Right ventricle myocardium inferior (tissue), 1 donor: ENCODE measurements at places on chromosomes 11 and 22. TPM values are rescaled to one million over a fixed set of nuclear protein-coding genes. Genes with fewer than 3 reads are reported as not detected.

- no peak for DNase-seq
These were observed 12.9 kb downstream of the SHISA8 start for GRCh38 chr22:41902016-41902415.

DNA sequence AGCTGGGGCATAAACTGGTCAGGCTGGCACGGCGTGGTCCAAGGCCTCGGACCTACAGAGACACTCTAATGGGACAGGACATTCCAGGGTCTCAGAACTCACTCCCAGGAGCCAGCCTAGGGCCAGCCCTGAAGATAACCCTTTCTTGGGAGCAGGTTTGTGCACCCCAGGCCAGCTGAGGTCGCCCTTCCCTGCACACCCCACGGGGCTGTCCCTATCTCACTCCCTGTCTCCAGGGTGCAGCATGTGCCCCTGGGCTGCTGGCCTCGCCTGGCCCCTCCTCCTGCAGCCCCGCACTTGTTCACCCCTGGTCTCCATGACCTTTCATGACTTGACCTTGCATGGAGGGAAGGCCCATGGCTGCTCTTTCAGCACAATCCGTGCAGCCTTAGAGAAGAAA, 1321.8 kb downstream of the BRD1 start:
- peak; percentile 11 for DNase-seq

- peak; percentile 96 for DNase-seq
These were observed 55.3 kb upstream of the GCAT start for GRCh38 chr22:37752189-37753087.

- DNase-seq, result peak; percentile 17
These were observed 4.0 kb downstream of the PAX6 start for GRCh38 chr11:31806928-31807798.

GRCh38 chr22:38505541-38506117, 482 bp downstream of the DDX17 start:
- DNase-seq, result peak; percentile 88

- no peak for DNase-seq
These were observed 2.6 kb upstream of the KMT5B start for GRCh38 chr11:68215524-68216170.

GRCh38 chr22:30104501-30105156, 24.4 kb downstream of the HORMAD2 start:
- DNase-seq, result no peak

DNA sequence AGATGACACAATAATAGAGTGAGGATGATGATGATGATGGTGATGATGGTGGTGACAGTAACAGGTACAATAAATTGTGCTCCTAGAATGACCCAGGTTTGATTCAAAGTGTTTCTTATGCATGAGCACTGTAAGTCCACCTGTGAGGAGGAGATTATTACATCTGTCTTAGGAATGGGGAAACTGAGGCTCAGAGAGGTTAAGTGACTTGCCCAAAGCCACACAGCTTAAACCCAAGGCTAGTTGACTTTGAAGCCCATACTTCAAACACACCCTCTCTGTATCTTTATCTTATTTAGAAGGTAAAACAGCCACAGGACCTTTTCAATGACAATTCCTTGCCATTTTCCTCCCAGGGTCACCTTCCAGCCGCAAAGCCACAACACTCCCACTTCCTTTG, 88.9 kb downstream of the MIAT start:
- no peak for DNase-seq

DNA sequence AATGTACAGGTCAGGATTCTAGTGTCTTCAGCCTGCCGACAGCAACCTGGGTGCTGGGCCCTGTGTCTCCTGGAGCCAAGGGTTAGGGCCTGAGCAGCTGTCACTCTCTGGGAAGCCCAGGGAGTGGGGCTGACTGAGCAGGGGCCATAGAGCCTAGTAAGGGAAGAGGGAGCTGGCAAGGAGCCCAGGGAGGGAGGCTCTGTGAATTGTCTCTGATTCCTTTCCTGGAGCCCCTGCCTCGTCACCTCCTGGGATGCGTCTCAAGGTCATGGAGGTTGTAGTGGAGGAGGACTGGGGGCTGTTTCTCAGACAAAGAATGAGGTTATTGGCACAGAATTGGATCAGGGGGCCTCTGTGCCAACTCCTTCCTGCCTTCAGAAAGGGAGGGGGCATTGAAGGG, 11.8 kb downstream of the SOX10 start:
- no peak for DNase-seq

- DNase-seq, result no peak
These were observed 5.0 kb downstream of the TUB start for GRCh38 chr11:8086001-8086479.

- DNase-seq, result no peak
These were observed 37.3 kb upstream of the SLC22A12 start for GRCh38 chr11:64553554-64554201.

DNA sequence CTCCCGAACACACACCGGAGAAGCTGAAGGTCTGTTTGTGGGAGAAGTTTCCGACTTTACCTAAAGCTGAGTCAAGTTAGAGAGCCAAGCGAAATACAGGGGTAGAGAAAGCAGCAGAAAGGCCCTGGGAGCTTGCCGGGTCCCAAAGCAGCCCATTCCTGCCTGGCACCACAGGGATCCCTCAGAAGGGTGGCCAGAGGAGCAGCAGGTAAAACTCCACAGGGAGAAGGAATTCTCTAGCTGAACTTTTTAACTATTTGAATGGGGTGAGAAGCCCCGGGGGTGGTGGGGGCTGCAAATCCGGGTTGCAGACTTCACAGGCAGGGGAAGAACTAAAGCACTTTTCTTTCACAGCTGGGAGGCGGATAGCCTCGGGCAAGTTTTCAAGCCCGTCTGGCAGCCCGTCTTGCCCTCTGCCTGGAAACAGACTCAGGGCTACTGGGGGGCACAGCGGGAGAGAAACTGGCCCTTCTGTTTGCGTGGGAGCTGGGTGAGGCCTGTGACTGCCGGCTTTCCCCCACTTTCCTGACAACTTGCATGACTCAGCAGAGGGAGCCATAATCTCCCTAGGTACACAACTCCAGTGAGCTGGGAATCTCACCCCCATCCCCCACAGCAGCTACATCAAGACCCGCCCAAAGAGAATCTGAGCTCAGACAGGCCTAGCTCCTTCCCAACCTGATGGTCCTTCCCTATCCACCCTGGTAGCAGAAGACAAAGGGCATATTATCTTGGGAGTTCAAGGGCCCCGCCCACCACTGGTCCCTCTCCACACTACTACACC, 311.0 kb downstream of the SBF2 start:
- DNase-seq, result no peak

DNA sequence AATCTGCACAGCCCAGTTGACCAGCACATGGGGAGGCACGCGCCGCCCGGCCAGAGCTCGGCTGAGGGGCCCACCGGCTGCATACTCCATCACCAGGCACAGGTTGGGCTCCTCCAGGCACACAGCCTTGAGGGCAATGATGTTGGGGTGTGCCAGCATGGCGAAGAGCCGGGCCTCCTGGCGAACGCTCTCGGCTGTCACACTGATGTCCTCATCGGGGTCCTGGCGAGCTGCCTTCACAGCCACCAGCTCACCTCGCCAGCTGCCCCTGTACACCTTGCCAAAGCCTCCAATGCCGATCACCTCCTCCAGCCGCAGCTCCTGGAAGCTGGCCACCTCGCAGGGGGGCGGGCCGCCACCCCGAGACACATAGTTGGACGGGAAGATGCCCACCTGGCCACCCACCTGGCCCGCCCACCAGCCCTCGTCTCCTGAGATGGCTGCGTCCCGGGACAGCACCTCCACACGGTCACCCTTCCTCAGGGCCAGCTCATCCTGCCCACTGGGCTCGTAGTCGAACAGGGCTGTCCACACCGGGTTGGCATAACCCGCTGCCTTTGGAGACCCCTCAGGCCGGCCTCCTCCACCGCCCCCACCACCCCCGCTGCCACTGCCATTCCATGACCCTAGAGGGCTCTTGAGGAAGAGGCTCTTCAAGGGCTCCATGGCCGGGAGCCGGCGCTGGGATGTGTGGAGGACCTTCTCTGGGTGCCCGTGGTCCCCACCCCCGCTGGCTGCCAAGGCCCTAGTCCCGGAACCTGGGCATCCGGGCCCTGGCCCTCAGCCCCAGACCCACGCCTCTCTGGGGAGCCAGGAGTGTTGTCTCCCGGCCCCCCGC, 711 bp downstream of the MAP3K11 start:
- DNase-seq, result no peak

DNA sequence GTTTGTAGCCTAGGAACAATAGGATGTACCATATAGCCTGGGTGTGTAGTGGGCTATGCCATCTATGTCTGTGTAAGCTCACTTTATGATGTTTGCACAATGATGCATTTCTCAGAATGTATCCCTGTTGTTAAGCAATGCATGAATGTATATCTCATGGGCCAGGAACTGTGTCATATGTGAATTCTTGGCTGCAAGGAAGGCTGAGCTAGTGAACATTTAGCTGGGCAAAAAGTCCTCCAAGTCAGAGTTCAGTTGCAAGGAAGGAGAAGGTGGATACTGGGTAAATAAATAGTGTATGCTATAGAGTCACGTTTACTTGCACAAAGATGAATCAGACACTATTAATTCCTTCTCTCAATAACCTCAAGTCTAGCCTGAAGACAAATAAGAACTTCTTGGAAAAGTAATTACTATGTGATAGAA, 136.1 kb downstream of the EHF start:
- no peak for DNase-seq

DNA sequence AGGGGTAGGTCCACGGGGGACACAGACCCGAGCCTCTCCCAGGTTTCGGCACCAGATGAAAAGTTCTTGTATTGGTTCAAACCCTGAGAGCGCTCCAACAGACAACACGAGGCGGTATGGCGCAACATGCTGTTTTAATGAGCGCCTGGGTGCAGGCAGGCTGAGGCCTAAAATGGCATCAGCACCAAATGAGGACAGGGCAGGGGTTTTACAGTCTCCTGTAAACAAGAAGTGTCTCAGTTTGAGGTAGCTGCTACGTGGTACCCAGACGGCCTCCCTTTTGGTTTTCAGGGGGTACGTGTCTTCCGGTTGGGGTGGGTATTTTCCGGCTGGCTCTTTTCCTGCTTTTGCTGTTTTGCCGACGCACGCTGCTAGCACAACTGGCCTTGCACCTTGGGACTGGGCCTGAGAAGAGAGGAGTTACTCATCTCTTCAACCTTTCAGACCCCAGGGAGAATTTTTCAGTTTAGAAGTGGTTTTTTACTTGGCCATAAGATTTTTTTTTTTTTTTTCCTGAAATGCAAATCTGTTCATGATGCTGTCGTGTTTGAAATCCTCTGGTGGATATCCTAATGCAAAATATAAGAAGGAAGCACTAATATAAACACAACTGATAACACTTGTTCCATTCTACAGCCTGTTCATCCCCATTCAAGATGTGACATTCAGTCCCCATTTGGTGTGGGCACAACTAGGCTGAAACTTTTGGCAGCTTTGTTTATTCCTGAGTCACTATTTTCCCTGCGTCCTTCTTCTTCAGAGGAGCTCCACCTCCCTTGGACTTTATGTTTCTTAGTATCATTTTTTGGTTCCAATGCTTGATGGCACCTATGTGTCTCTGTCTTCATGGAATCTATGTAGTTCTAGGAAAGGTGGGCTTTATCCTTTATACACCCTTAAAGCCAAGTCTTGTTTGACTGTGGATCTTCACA, 6.5 kb downstream of the PPFIBP2 start:
- no peak for DNase-seq

- DNase-seq, result no peak
These were observed 36.7 kb upstream of the ADSL start for GRCh38 chr22:40309631-40310030.

- DNase-seq, result no peak
These were observed 18.2 kb downstream of the MIF start for GRCh38 chr22:23912293-23912903.

- DNase-seq, result no peak
These were observed 1.8 kb upstream of the SLC15A3 start for GRCh38 chr11:60953781-60954180.

- DNase-seq, result peak; percentile 73
These were observed 74.1 kb downstream of the PHF21B start for GRCh38 chr22:44935724-44936123.

DNA sequence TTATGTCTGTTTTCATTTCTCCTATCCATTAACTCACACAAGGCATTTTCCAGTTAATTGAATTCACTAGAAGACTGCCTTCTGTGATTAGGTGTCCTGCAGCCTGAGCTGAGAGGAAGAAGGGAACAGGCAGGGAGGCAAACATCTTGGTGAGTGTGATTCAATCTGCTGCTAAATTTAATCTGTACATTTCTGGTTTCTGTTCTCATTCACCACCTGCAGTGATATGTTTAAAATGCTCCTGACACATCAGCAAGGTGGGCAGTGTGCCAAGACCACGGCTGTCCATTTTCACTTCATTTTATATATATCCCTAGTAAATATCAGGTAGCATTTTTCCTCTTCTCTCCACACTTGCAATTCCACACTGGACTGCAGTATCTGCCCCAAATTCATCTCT, 416.5 kb downstream of the TMEM135 start:
- no peak for DNase-seq

DNA sequence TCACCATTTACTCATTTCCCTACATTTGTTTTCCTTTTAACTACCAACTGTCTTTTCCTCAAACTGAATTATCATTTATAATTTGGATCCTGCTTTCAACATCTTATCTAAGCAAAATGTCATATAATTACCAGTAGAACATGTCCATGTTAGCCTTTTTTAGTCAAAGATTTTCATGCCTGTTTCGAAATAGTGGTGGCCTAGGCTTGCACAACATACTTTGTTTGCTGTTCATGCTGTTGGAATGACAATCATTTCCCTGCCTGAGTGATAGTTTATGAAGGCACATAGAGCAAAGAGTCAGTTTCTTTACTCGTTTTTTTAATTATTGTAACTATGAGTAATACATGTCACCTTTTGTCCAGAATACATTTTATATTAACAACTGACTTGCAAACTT, 144.3 kb upstream of the ANO3 start:
- no peak for DNase-seq

DNA sequence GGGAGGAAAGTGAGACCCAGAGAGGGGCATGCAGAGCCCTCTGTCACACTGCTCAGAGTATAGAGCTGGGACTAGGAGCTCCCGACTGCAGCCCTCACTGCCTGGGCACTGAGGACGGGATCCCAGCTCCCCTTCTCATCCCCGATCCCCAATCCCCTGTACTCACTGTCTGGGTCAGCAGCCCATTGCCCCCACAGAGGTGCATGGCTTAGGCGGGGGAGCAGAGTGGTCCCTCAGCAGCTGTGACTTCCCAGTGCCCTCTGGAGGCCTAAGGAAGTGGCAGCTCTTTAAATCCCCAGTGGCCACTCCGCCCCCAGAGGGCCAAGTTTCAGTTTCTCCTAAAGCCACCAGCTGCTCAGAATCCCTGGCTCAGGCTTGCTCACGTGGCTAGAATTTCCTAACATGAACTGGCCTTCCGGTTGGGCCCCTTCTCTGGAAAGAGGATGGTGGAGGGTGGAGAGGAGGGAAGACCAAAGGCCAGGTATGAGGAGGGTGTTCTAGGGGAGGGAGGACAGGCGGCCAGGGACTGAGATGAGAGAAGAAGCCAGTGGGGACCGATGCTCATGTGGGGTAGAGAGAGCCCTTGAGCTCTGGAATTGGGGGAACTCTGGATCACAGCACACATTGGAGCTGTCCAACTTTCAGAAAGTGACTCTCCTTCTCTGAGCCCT, at the start of gene BATF2:
TSS of gene BATF2 (minus strand) at position 262 of the 671 bp plus-strand sequence. CDS start at position 205, 57 bp downstream.
- peak; percentile 88 for DNase-seq

GRCh38 chr11:11113626-11114025, 239.4 kb downstream of the CSNK2A3 start:
- no peak for DNase-seq

Gene SPDYC
- not detected for total RNA-seq

Gene CREB3L1
- 64.1 TPM for total RNA-seq

Gene GLYAT
- total RNA-seq, result 1.4 TPM

Gene LDHAL6A
- not detected for total RNA-seq

Gene ARHGEF12
- total RNA-seq, result 81.7 TPM

Gene UCP3
- total RNA-seq, result 13.1 TPM

Gene AMOTL1
- 53.5 TPM for total RNA-seq

Gene ANKRD42
- 4.7 TPM for total RNA-seq

Gene OR10A2
- total RNA-seq, result not detected
